CMK (cell line): ENCODE measurements at places on chromosomes 12 and 14.

GRCh38 chr12:104285740-104286515, 17.6 kb upstream of the EID3 start:
- DNase-seq: no peak

GRCh38 chr12:53427905-53428594, 4.4 kb downstream of the AMHR2 start:
- DNase-seq: no peak

DNA sequence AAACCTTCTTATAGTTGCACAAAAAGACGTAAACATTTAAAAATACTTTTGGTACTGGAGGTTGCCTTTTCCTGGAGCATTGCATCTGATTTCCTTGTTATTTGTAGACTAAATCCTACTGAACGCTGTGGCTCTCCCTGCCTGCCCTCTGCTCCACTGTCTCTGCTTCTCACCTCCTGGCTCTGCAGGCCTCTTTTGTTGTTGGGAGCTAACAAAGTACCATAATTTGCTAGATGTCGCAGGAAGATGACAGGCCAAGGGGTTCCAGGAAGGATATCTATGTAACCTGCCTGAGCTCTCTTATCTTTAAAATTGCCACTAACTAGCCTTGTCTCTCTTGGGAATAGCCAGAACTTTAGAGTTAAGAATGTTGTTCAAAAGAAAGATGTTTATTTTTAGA, 21.4 kb downstream of the SYNE2 start:
- no peak for DNase-seq

DNA sequence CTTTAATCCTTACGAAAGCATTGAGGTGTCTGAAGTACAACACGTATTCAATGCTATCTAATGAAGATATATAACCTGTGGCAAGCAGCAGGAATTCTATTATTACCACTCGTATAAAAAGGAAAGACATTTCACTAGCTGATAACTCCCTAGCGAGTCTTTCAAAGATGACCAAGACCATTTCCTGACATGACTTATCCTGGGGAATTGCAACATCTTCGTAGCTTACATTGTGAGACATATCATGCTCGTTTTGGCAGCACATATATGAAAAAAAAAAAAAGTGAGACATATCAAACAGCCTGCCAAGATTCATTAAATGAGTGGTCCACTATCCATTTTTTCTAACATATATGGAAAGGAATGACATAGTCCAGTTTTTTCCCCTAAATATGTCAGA, 337.0 kb downstream of the FSCB start:
- no peak for DNase-seq
